Activated CD8-positive, alpha-beta T cell treated with anti-CD3 and anti-CD28 coated beads for 36 hours (primary cell): ENCODE measurements at places on chromosomes 1 and 21.

GRCh38 chr1:167663002-167663772, 33.2 kb downstream of the RCSD1 start:
- DNase-seq, result no peak

DNA sequence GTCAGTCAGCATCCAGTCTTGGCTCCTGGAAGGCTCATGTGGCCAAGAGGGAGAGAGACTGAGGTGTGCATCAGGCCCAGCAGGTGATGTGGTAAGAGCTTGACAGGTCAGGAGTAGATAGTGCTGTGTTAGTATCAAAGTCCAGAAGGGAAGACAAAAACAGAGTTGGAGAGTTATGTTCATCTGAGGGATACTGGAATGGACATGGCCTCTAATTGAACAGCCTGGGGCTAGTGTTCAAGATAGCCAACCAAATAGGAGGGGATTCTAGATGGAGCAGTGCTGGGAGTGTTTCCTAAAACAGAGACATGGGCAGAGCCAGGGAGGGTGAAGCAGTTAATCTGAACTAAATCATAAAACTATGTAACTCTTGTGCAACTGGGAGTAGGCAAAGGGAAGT, 120.7 kb upstream of the MARK1 start:
- no peak for DNase-seq

DNA sequence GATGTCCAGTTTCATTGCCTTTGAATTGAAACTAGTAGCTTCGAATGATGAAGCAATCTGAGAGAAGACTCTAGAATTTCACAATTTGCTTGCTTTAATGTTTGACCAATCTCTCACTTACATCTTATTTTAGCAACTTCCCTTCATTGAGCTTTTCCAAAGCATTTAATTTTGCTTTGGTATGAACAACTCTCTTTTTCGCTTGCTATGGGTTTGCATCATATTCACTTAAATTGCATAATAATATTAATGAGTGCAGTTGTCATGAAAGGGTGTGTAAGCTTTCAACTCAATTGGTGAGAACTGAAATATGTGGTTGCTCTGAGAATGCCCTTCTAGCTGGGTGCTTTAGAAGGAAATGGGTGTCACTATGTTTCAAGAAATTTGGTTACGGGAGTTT, 309.2 kb downstream of the HLX start:
- DNase-seq, result no peak

- no peak for DNase-seq
These were observed 178.5 kb upstream of the FMN2 start for GRCh38 chr1:239913141-239913585.

DNA sequence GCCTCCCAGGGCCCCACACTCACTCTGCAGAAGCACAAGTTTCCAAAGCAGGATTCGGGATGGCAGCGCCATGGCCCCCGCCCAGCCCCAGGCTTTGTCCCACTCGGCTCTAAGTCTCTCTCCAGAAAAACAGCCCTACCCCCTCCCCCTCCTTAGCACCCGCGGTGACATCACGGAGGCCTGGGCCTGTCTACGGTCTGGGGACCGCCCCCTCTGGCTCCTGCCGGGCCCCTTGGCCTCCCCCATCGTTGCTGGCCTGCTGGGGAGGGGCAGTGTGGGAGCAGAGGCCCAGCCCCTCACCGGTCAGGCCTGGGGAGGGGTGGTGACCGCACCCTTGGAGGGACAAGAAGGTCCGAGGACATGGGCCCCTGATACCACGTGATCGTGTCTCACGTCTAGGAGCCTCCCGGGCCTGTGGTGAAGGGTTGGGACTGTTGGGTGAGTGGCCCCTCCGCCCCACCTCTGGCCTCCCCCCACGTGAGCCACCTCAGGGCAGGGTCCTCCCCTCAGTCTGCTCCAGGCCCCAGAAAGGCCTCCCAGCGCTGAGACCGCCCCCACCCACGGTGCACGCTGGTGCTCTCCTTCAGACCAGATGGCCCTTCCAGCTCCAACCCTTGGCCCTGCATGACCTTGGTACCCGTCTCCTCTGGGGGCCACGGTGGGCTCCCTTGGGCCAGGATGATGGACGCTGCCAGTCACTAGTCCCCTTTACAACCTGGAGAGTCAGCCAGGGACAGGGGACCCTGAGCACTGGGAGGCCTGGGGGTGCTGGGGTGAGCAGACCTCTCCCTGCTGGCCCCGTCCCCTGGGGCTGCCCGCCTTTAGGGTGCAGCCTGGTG, at the start of gene MXRA8:
Gene MXRA8, minus strand, starts transcription at position 123 of the 839 bp plus-strand sequence. Its CDS starts 51 bp downstream, at position 72.
- DNase-seq, result peak; percentile 62

DNA sequence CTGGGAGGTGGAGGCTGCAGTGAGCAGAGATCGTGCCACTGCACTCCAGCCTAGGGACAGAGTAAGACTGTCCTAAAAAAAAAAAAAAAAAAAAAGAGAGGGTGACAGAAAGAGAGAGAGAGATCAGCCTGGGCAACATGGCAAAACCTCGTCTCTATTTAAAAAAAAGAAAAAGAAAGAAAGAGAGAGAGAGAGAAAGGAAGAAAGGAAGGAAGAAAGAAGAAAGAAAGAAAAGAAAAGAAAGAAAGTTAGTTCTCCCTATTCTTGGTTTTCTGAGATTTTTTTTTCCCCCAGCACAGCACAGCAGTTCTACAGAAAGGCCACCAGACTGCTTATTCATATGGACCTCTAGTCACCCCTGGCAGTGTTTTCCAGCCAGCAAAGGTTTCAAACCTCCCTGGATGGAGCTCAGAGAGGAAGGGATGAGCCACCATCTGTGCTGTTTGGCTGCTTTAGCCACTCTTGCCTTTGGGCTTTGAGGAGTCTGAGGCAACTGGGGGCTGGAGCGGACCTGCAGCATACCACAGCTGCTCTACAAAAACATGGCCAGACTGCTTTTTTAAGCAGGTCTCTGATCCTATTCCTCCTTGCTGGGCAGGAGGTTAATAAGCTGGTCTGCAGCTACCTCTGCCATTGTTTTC, 10.6 kb downstream of the S100A6 start:
- no peak for DNase-seq
